Memory B cell (primary cell): ENCODE measurements at places on chromosomes 16 and 17.

- H3K27me3 ChIP-seq = peaks cover 3% of the 10 kb centered on the region
- H3K4me1 ChIP-seq = no peaks in the 10 kb centered on the region
- no peaks in the 10 kb centered on the region for H3K36me3 ChIP-seq
- H3K27ac ChIP-seq = no peak overlapping the region
These were observed 183.0 kb downstream of the FOXL1 start for GRCh38 chr16:86761111-86762031.

- peaks cover 34% of the 10 kb centered on the region for H3K4me1 ChIP-seq
- H3K27ac ChIP-seq = no peak overlapping the region
- DNase-seq = no peak
- H3K27me3 ChIP-seq = no peaks in the 10 kb centered on the region
- no peak overlapping the region for H3K4me3 ChIP-seq
- no peaks in the 10 kb centered on the region for H3K36me3 ChIP-seq
These were observed 5.0 kb upstream of the ALDH3A1 start for GRCh38 chr17:19753051-19753509.

GRCh38 chr17:38606646-38607611 lies 1.2 kb upstream of the SRCIN1 start:
- peaks cover 30% of the 10 kb centered on the region for H3K27me3 ChIP-seq
- H3K4me3 ChIP-seq = peak overlapping the region; percentile 80
- peaks cover 14% of the 10 kb centered on the region for H3K4me1 ChIP-seq
- H3K36me3 ChIP-seq = peaks cover 4% of the 10 kb centered on the region

- no peak for DNase-seq
- no peaks in the 10 kb centered on the region for H3K27me3 ChIP-seq
- H3K36me3 ChIP-seq = no peaks in the 10 kb centered on the region
- H3K27ac ChIP-seq = no peak overlapping the region
These were observed 950.8 kb upstream of the GOT2 start for GRCh38 chr16:59684911-59685310.

- DNase-seq = no peak
- H3K36me3 ChIP-seq = peaks cover 10% of the 10 kb centered on the region
- no peak overlapping the region for H3K4me3 ChIP-seq
- no peaks in the 10 kb centered on the region for H3K27me3 ChIP-seq
These were observed 20.3 kb downstream of the SGF29 start for GRCh38 chr16:28573738-28574718.

DNA sequence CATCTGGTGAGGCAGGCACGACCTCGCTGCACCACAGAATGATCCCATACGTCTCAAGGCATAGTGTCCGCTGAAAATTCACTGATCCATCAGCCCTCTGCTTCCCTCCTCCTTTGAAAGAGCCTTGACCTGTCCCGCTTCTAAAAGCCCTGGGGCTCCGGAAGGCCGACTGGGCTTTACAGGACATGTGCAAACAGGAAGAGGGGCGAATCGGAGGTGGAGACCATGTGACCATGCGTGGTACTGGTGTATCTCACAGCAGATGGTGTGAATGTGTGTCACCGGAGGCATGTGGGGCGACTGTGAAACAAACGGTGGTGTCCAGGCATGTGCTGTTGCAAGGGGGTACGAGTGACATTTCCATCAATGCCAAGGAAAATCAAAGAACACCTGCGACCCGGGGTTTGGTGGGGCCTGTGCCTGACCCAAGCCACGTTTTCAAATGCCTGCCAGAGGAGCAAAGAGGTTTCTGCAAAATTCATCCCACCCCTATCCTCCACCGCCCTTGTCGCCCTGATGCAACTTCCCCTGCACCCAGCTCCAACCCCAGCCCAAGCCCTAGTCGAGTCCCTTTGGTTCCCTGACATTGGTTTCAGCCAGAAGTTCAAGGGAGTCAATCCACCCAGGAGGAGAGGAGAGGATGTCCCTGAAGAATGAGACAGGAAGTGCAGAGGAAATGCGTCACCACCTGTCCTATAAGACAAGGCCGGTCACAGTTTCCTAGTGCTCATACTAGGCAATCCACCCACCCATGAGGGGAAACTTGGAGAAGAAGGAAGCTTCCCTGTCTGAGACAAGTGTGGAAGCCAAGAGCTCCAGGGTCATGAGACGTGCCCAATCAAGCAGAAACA lies 5.9 kb upstream of the KCNJ18 start:
- no peaks in the 10 kb centered on the region for H3K27me3 ChIP-seq
- DNase-seq = no peak
- no peak overlapping the region for H3K4me3 ChIP-seq
- H3K36me3 ChIP-seq = no peaks in the 10 kb centered on the region
- no peak overlapping the region for H3K27ac ChIP-seq

GRCh38 chr16:2142942-2143877 lies 5.2 kb upstream of the RAB26 start:
- H3K4me1 ChIP-seq = peaks cover 2% of the 10 kb centered on the region
- H3K27me3 ChIP-seq = no peaks in the 10 kb centered on the region
- H3K36me3 ChIP-seq = no peaks in the 10 kb centered on the region
- H3K27ac ChIP-seq = no peak overlapping the region
- no peak overlapping the region for H3K4me3 ChIP-seq

DNA sequence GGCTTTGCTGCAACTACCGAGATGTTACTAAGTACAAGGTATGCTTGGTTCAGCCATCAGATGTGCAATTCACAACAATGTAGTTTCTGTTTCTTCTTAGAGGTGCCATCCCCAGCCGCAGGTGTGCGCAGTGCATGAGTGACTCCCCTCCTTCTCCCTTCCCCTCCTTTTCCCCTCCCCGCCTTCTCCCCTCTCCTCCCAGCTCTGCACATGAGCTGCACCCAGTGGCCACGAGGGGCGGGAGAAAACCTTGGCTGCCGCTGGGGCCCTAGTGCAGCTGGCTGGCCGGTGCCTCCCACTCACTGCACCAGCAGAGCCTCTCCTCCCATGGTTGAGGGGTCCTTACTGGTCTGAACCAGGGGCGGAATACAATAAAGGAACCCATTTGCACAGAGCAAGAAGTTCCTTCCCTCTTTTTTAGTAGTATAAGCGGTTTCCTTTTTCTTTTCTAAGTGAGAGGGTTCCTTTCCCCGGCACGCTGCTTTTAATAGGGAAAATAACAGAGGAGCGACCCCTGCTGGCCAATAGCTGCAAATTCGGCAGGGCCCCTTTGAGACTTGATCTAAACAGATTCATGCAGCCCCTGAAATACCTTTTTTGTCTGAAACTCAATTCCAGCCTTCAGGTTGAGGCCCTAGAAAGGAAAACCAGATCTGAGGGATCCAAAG lies 7.8 kb upstream of the CCL15 start:
- H3K27me3 ChIP-seq = peaks cover 2% of the 10 kb centered on the region
- no peak for DNase-seq
- H3K4me1 ChIP-seq = no peaks in the 10 kb centered on the region
- peaks cover 3% of the 10 kb centered on the region for H3K36me3 ChIP-seq

GRCh38 chr17:7484919-7485377 lies 782 bp downstream of the POLR2A start:
- DNase-seq = no peak
- H3K27ac ChIP-seq = peak overlapping the region; percentile 100
- H3K4me1 ChIP-seq = peaks cover 56% of the 10 kb centered on the region
- H3K4me3 ChIP-seq = peak overlapping the region; percentile 99
- no peaks in the 10 kb centered on the region for H3K27me3 ChIP-seq
- peaks cover 7% of the 10 kb centered on the region for H3K36me3 ChIP-seq

DNA sequence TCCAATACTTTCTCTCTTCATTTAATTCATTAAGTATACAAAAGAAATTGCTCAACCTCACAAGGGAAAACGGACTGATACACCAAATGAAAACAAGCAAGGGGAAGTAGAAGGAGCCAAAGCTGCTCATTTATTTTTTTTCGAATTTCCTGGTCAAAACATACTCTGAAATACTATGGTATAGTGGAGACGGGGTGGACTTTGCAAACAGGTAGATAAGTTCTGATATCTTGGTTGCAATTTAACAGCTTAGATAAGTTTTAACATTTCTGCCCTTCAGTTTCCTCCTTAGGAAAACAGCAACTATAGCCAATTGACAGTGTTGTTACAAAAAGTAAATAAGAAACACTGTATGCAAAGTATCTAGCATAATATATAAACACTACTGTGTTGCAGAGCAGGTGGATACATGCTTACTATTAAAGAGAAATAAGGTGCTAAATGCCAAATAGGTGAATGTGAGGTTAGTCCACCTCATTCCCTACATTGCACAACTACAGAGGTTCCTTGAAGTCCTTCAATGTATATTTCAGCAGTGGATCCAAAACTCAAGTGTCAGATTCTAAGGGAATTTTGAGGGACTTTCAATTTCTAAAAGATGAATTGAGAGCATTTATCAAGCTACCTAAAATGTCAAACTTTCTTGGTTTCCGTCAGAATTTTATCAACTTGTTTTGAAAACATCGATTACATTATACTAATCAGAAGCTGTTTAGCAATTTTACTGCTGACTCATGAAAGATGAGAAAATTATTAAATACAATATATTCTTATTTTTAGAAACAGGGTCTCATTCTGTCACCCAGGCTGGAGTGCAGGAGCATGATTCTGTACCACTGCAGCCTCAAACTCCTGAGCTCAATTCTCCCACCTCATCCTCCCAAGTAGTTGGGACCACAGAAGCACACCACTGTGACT lies 11.0 kb downstream of the CCDC47 start:
- H3K4me3 ChIP-seq = no peak overlapping the region
- H3K27ac ChIP-seq = no peak overlapping the region
- H3K36me3 ChIP-seq = peaks cover 23% of the 10 kb centered on the region
- H3K27me3 ChIP-seq = no peaks in the 10 kb centered on the region

GRCh38 chr16:84641643-84642358 lies 6.5 kb upstream of the KLHL36 start:
- H3K27ac ChIP-seq = peak overlapping the region; percentile 85
- H3K4me3 ChIP-seq = peak overlapping the region; percentile 62
- DNase-seq = no peak
- no peaks in the 10 kb centered on the region for H3K27me3 ChIP-seq

- H3K27me3 ChIP-seq = no peaks in the 10 kb centered on the region
- peak overlapping the region; percentile 92 for H3K4me3 ChIP-seq
- DNase-seq = peak; percentile 64
- peaks cover 54% of the 10 kb centered on the region for H3K4me1 ChIP-seq
- peak overlapping the region; percentile 100 for H3K27ac ChIP-seq
These were observed 10.8 kb upstream of the RIPOR1 start for GRCh38 chr16:67517661-67518423.

DNA sequence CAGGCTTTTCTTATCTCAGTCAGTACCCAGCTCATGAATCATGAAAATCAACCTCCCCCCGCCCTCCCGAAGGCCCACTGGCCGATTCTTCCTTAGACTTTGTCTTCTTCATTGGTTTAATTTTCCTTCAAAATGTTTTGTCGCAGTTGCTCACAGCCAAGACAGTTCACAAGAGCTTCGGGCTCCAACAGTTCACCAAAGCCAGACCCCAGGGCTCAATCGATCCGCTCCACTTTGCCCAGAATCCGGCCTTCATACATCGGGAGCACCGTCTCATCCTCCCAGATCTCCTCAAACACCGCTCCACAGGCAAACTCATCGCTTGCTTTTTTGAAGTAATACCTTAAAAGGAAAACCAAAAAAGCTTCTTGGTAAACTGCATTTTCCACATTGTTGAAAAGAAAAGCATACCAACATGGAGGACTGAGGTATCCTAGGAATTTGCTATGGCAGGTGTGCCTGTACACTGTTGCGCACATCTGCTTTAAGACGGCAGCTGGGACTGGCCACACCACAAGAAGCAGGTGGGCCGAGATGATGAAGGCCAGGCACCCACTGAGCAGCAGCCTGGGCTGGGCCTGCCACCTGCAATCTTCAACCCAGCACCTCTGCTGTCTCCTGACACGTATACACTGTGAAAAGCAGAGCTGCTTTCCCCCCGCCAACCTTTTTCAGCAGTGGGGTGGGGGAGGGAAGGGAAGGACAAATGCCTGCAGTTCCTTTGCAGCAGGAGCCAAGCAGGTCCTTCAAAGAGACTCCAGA lies 31.5 kb downstream of the AXIN2 start:
- no peak for DNase-seq
- no peak overlapping the region for H3K27ac ChIP-seq
- H3K27me3 ChIP-seq = no peaks in the 10 kb centered on the region
- H3K4me1 ChIP-seq = no peaks in the 10 kb centered on the region
- no peaks in the 10 kb centered on the region for H3K36me3 ChIP-seq

GRCh38 chr16:75282466-75283281 lies 31.2 kb upstream of the BCAR1 start:
- H3K4me3 ChIP-seq = no peak overlapping the region
- DNase-seq = no peak
- peaks cover 7% of the 10 kb centered on the region for H3K36me3 ChIP-seq
- H3K27me3 ChIP-seq = peaks cover 3% of the 10 kb centered on the region
- H3K4me1 ChIP-seq = no peaks in the 10 kb centered on the region

DNA sequence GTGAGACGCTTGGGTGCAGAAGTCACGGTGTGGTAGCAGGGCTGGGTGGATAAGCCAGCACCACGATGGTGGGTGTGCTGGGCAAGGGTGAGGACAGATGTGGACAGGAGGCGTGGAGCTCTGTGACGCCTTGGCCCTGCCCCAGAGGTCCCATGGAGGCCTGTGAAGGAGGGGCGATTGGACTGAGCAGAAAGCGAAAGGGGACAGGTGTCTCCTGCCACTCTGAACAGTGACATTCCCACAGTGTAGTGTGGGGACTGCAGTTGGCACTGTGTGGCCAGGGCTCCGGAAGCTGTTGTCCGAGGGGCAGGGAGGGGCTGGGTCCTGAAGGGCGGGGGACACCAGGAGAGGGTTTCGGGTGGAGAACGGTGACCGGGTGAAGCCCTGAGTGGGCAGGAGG lies 7.3 kb downstream of the TBC1D24 start:
- H3K27ac ChIP-seq = peak overlapping the region; percentile 66
- no peak overlapping the region for H3K4me3 ChIP-seq
- H3K27me3 ChIP-seq = no peaks in the 10 kb centered on the region
- peaks cover 2% of the 10 kb centered on the region for H3K36me3 ChIP-seq
- H3K4me1 ChIP-seq = peaks cover 17% of the 10 kb centered on the region

DNA sequence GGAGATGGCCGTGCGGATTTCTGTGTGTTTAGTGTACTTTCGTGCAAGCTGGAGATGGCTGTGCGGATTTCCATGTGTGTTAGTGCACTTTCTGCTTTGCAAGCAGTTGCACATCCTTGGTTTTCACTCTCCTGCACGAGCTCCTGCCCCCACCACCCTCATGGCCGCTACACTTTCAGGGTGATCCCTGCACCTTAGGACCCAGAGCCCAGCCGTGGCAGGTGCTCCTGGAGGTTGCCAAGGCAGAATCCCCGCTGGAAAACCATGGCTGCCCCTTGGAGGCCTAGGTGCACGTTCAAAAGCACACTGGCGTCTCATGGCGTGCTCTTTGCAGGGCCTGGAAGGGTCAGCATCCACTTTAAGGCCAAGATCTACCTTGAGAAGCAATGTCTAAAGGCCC lies 311.0 kb upstream of the TNRC6C start:
- H3K27ac ChIP-seq = no peak overlapping the region
- no peak overlapping the region for H3K4me3 ChIP-seq
- H3K27me3 ChIP-seq = peaks cover 17% of the 10 kb centered on the region
